Retinal pigment epithelial cell (primary cell): ENCODE measurements at places on chromosomes 6 and 20.

DNA sequence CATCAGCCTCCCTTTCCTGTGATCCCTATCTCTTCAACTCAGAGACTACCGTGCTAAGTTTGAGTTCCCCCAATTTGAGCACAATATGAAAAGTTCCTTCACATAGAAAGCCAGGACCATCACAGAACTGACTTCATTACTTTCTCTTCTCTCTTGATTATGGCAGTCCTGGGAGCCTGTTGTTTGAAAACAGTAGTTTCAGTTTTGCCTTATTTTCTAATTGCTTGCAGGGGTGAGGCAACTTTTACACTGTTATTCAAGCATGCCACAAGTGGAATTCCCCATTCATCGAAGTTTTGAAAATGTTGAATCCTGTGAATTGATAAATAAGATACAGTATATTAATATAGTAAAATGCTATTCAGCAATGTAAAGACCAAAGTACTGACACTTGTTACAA is 569.7 kb upstream of the MARCKS start:
- no peak for DNase-seq

DNA sequence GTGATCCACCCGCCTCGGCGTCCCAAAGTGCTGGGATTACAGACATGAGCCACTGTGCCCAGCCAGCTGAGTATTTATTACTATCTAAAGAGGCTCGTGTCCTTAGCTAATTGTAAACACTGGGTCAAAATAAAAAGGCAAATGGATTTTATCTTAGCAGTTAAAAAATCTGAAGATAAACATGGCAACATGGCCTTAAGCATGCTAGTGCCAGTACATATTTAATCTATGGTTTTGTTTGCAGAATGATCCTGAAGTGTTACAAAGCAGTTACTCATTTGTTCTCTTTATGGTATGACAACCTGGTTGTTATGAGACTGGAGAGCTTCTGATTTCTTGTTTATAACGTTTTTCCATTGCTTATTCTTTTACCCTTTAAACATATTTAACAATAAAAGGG is 3.9 kb upstream of the KIAA0408 start:
- DNase-seq = no peak

GRCh38 chr6:159033160-159034049 is 11.4 kb downstream of the TAGAP start:
- no peak for DNase-seq

GRCh38 chr6:167881327-167881726 is 54.6 kb downstream of the AFDN start:
- DNase-seq = no peak

DNA sequence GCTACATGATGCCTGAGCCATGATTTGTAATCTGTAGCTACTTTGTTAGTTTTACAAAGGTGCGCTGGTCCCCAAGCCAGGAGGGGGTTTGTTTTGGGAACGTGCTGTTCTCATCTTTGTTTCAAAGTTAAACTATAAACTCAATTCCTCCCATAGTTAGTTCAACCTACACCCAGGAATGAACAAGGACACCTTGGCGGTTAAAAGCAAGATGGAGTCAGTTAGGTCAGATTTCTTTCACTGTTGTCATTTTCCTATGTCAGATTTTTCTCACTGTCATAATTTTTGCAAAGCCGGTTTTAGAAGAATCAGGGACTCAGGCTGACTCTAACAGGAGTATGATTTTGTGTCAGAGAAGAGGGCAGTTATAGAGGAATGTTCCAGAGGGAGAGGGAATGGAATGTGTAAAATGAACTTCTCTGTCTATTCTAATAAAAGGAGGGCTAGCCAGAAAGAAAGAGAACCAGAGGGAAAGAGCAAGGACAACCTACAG is 2.3 kb upstream of the GMPR start:
- DNase-seq = no peak

DNA sequence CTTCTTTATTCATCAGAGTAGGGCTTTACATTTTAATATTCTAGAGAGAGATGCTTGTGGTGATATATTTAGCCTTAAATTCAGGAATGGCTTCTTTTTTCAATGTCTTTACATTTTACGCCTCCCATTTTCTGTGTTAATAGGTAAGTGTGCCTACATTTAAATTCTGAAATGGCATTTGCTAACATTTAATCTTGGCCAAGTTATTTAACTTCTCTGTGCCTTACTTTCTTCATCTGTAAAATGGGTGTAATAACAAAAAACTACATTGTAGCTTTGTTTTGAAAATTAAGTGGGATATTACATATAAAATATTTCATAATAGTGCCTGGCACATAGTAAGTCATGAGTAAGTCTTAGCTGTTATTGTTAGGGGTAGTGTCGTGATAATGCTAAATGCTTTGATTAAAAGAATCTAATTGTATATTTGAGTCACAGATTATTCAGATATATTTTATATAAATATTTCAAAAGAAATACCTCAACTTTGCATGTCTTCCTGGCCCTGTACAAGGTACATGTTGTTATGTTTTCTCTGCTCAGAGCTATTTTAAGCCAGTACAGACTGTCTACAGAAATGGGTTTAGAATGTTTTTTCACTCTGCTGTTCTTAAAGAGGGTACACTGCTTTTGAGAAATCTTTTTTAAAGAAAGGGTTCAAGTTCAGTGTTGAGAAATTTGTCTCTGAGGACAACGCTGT is 18.8 kb downstream of the CARMIL1 start:
- no peak for DNase-seq

- no peak for DNase-seq
Measured at GRCh38 chr20:1204576-1204975, 1.3 kb downstream of the C20orf202 start.

DNA sequence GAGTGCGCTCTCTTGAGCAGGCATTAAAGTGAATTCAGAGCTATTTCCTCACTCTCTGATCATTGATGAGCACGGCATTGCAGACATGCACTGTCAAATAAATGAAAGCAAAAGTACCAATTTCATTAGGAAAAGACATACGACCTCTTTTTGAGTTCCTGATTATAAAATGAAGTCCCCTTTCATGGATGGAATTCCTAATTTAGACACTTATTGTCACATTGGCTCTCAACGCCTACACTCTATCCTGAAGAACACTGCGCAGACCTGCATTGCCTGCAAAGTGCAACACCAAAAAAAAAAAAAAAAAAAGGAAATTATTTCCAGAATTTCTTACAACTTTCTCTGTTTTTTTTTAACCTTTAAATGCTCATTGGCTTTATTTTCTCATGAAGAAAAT is 1.6 kb downstream of the ADGRB3 start:
- no peak for DNase-seq

DNA sequence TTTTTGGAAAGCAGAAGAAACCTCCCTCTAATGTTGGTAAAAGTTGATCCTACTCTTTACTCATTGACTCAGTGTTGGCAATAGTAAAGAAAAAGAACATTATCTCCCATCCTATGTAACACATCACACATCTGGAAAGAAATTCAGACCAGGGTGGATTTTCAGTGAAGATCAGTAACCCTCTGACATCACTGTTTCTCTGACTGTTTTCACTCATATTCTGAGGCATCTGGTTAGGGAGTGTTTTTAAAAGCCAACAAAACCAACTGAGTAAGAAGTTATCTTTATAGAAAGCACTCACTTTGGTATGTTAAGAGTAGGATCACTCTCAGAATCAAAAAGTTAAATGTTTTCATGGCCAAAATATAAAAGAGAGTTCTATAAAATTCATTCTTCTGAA is 143.6 kb downstream of the DST start:
- no peak for DNase-seq

DNA sequence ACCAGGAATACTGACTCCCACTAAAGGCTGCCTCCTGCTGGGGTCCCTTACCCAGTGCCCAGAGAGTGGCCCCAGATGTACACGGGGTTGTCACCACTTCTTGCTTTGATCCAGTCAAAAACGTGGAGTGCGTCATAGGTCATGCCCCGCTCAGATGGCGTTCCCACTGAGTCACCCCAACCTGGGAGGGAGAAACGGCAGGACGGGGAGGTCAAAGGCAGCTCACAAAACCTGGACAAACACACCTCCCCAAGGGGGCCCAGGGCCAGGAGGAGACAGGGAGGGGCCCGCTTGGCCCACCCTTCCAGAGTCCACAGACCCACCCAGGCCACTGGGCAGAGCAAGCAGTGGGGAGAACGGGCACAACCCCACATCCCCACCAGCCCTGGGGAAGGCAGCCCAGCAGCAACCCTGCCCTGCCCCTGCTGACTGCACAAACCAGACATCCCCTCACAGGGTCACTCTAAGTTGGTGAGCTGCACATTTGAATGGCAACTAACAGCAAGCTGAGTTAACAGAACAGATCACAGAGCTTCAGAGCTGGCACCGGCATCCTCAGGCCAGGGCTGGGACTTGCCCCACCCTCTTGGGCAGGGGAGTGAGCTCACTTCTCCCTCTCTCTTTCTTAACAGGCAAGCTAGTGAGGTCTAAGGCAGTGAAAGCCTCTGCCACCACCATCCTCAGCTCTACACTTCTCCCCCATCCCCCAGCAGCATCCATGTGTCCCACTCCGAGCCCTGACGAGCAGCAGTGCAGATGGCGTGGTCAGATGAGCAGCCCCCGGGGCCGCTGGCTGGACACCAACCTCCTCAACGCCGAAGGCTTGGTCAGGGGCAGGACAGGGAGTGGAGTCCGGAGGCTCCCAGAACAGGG is 61.7 kb downstream of the PYGB start:
- DNase-seq = peak; percentile 91

GRCh38 chr6:127073222-127073621 is 45.2 kb upstream of the RSPO3 start:
- DNase-seq = no peak

DNA sequence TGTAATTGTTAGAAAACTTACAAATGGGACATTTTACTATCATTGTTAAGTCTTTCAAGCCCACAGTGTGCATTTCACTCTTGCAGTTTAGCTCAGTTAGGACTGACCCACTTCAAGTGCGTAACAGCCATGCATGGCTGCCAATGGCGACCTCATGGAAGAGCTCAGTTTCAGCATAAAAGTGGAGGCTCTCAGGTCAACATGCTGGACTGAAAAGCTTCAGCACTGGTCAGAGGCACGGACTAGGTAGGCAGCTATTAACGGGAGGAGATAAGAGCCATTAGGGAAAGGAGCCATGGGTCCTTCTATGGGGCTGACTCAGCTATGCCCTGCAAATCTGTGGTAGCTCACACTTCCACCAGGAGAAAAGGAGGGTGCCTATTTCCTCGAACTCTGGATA is 101.8 kb downstream of the TTLL2 start:
- DNase-seq = no peak

DNA sequence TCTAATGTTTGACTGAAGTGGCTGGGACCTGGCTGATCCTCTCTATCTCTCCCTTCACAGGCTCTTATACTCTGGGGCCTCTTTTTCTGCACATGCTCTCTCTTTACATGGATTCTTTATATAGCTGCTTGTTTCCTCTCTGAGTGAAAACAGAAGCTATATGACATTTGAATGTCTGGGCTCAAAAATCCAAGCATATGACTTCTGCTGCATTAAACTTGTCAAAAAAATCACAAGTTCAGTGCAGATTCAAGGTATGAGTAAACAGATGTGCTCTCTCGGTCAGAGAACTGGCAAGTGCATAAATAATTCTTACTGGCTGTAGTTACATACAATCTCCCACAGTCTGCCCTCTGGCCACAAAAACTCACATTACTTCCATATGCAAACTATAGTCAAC is 96.6 kb downstream of the LCA5 start:
- no peak for DNase-seq

- no peak for DNase-seq
Measured at GRCh38 chr6:111487661-111488060, 4.6 kb upstream of the REV3L start.

DNA sequence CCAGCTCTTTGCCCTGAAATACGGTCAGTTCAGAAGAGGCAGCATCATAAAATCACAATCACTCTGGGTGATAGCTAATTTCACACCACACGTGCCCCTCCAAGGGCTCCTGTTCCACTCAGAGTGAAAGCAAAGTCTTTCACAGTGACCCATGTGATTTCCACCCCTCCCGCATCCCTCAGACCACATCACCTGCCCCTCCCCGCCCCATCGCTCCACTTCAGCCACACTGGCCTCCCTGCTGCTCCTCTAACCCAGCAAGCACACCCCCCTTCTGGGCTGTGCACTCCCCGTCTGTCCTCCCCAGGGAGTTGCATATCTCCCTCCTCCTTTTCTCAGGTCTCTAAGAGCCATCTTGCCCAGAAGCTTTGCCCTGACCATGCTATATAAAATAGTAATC is 74.5 kb downstream of the PSMG4 start:
- DNase-seq = no peak

DNA sequence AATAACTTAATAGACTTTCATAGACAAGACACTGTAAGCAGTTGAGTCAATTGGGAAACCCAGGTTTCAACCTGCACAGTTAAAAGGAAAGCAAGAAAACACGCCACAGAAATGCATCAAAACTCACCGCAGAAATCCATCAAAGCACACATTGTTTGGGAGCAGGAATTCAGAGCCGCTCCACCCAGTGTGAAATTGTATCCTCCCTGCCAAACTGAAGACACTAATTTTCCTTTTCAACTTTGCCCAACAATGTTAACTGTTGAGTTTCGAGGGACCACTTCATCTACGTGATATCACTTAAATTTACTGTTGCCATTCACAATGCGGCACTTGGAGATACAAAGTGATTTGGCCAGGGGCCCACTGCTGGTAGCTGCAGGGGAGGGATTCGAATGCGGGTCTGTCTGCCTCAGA is 92.7 kb downstream of the DACT2 start:
- DNase-seq = no peak

DNA sequence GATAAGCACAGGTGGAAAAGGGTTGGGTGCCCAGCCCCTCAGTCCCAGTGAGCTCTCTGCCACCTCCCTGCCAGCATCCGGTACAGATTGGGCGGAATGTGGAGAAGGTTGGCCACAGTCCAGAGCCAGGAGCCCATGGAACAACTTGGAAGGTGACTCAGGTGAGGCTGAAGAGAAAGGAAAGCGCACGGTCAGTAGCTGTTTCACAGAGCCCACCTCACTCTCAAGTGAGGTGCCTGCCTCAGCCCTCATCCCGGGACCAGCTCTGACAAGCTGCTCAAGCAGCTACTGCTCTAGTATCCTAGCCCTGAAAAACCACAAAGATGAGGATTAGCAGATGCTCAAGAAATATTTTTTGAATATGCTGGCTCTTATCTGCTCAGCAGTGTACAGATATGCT is 1.1 kb upstream of the MMP24OS start:
- DNase-seq = no peak

GRCh38 chr6:47064274-47064673 is 22.1 kb upstream of the ADGRF1 start:
- no peak for DNase-seq

DNA sequence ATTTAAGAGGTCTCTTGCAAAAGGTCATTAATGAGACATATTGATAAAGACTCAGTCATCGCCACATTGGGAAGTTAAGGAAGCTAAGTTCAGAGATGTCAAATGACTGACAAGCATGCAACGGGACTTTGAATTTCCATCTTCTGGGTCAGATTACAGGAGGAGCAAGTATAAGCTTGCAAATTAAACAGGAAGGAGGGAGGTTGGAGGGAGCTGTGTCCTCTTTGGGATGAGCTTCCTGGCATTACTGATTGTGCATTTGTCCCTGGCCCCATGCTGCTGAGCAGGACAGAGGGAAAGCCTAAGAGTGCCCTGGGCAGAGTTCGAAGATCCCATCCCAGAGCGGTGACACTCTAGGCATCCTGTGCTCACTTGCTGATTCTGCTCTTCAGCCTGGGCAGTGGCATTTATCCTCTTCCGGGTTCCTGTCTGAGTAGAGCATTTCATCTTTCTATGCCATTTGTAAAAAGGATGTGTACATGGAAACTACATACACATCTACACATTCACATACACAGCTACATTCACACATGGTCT is 40.5 kb downstream of the SLC22A1 start:
- DNase-seq = no peak

- DNase-seq = no peak
Measured at GRCh38 chr6:41605649-41606048, 32.6 kb upstream of the MDFI start.
